Colonic mucosa (tissue), 4 donors: ENCODE measurements at places on chromosomes 3 and 15.

- no peak for DNase-seq
Observed at GRCh38 chr15:80087104-80087503, 27.6 kb downstream of the ZFAND6 start.

- DNase-seq, result no peak
Observed at GRCh38 chr15:68843425-68844311, 23.0 kb upstream of the ANP32A start.

DNA sequence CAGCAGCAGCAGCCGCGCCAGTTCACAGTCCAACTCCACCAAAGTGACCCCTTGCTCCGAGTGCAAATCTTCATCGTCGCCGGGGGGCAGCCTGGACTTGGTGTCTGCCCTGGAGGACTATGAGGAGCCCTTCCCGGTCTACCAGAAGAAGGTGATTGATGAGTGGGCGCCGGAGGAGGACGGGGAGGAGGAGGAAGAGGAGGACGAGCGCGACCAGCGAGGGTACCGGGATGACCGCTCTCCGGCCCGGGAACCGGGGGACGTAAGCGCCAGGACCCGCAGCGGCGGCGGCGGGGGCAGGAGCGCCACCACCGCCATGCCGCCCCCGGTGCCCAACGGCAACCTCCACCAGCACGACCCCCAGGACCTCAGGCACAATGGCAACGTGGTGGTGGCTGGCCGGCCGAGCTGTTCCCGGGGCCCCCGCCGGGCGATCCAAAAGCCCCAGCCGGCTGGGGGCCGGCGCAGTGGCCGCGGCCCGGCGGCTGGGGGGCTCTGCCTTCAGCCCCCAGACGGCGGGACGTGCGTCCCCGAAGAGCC, 224.1 kb upstream of the IL12A start:
- no peak for DNase-seq

DNA sequence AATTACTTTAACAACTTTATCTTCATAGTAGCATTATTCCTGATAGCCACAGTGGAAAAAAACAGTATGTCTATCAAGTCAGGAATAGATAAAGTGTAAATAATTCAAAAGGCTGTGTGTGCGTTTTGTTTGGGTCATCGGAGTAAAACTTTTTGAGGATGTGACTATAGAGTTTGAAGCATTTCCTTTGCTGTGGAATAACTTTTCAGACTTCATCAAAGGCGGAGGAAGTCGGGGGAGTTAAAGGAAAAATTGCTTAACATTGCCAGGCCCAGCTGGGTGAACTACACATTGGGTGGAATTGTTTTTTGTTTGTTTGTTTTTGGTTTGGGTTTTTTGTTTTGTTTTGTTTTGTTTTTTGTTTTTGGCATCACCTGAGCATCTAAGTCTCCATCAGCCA, 70.4 kb upstream of the CRTC3 start:
- DNase-seq, result no peak

GRCh38 chr15:23663232-23663631, 15.6 kb upstream of the MAGEL2 start:
- no peak for DNase-seq
